Activated CD4-positive, alpha-beta T cell treated with anti-CD3 and anti-CD28 coated beads, Interleukin-2, amount 10 ng/mL, durations not matched to agents 7 days and 5 days (primary cell): ENCODE measurements at places on chromosomes 5 and 9. TPM values are rescaled to one million over a fixed set of nuclear protein-coding genes. Genes with fewer than 3 reads are reported as not detected.
A peak's percentile ranks its signal among the peaks of the same experiment; 100 is the strongest.

- no peak overlapping the region for H3K4me3 ChIP-seq
- no peak overlapping the region for H3K27ac ChIP-seq
- no peak for DNase-seq
- H3K36me3 ChIP-seq = peaks cover 49% of the 10 kb centered on the region
Observed at GRCh38 chr9:120568816-120569215, 11.2 kb downstream of the CDK5RAP2 start.

GRM6 gene
- total RNA-seq = not detected

DNA sequence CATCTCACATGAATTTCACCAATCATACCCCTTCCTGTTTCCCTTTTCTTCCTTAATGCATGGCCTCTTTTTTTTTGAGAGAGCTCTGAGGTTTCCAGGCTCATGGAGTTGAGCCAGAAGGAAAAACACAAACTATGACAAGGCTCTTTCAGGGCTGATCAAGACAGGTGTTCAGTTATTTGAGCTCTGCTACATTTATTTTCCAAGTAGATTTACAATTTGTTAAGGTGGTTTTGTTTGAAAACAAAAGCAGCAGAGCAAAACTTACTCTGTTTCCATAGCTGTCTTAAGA is 62.4 kb upstream of the IL7R start:
- H3K27me3 ChIP-seq = no peaks in the 10 kb centered on the region
- H3K27ac ChIP-seq = peak overlapping the region; percentile 87
- no peak for DNase-seq
- peaks cover 11% of the 10 kb centered on the region for H3K36me3 ChIP-seq
- peak overlapping the region; percentile 11 for H3K4me3 ChIP-seq

DNA sequence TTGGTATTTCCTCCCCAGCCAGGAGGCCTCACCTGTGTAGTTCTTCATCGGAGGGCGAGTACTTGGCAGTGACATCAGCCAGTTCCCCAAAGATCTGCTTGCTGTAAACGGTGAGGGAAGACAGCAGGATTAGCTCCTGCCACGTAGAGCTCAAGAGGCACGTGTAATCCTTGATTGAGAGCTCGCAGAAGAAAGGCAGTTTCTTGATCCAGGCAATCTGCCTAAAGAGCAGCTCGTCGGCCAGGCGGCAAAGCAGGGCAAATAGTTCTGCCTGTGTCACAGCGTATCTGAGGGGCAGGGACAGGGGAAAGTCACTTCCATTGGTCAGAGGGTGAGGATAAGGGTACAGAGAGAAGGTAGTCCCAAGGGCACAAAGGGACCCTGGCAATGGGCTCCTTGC is 28.6 kb upstream of the NR5A1 start:
- peaks cover 3% of the 10 kb centered on the region for H3K27me3 ChIP-seq
- no peak overlapping the region for H3K4me3 ChIP-seq
- no peak overlapping the region for H3K27ac ChIP-seq
- H3K36me3 ChIP-seq = no peaks in the 10 kb centered on the region

RNF183 gene
- total RNA-seq = not detected

ARL14EPL gene
- total RNA-seq = not detected

- H3K27me3 ChIP-seq = no peaks in the 10 kb centered on the region
- peak; percentile 83 for DNase-seq
- H3K36me3 ChIP-seq = peaks cover 23% of the 10 kb centered on the region
- H3K27ac ChIP-seq = peak overlapping the region; percentile 99
Observed at GRCh38 chr5:150411245-150411979, 1.3 kb downstream of the CD74 start.

GRCh38 chr5:156815988-156816599 is 34.0 kb upstream of the PPP1R2B start:
- peak; percentile 23 for DNase-seq
- H3K4me3 ChIP-seq = no peak overlapping the region
- no peak overlapping the region for H3K27ac ChIP-seq
- peaks cover 7% of the 10 kb centered on the region for H3K27me3 ChIP-seq

DNA sequence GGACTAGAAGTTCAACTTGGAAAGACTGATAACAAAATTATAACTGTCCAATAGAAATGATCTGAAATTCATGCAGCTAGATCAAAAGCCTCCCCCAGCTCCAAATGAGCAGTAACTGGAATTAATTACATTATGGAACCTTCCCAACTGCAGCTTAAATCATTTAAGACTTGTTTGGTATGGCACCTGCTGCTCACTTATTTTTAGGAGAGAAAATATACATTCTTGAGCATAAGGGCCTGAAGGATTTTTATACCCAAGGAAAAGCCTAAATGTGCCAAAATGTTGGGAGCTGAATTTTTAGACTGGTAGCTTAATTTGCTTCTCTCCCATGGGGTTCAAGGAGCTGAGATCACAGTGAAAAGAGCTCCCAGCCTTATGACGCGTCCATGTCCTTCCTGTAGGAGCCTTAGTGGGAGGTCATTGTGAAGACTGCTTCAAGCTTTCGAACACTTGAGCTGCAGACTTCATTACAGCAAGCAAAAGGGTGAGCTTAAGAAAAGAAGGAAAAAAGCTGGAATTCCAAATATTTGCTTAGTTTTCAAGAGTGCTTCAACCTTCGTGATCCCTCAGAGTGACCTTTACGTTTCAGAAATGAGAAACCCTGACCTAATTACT is 276.0 kb downstream of the DMAC1 start:
- no peak for DNase-seq
- no peaks in the 10 kb centered on the region for H3K4me1 ChIP-seq
- H3K27ac ChIP-seq = no peak overlapping the region
- peaks cover 18% of the 10 kb centered on the region for H3K27me3 ChIP-seq

DNA sequence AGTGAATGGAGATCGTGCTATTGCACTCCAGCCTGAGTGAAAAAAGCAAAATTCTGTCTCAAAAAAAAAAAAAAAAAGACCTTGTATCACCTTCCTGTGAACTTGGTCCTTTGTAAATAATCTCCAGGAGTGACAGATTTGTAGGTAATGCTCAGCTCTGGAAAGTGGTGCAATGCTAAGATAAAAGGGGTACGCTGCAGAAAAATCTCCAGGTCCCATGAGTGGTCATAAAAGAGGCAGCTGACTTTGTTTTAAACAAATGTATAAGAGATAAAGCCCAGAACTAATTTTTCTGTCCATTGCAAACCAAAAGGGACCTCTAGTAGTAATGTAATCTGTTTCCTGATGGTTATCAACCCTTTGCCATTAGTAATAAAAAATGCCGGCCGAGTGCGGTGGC is 33.7 kb downstream of the RNF44 start:
- peaks cover 62% of the 10 kb centered on the region for H3K36me3 ChIP-seq
- H3K4me1 ChIP-seq = no peaks in the 10 kb centered on the region
- no peak for DNase-seq
- no peak overlapping the region for H3K27ac ChIP-seq

DNA sequence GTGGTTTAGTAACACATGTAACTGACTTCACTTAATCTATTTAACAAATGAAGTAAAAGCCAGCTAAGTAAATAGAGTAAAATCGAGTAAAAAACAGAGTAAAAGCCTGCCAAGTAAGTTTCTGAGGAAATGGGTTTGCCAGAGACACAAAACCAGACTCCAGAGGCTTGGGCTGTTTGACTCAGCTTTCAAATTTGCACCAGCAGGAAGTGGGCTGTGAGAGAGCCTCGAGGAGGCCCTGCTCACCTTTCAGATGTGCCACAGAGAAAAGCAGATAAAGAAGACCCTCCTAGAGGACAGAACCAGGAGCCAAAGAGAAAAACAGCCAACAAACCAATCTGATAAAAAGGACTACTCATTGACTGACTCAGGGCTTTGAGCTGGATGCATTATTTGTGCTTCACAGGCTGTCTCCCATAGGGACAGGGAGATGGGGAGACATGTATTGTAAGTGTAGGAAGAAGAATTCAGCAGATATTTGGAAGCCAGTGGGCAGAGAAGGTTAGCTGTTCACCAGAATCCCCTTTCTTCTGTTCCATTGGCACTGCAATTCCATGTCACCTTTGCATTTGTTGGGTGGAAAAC is 14.4 kb upstream of the AMACR start:
- DNase-seq = peak; percentile 56
- peak overlapping the region; percentile 28 for H3K4me3 ChIP-seq
- H3K36me3 ChIP-seq = peaks cover 34% of the 10 kb centered on the region
- H3K27me3 ChIP-seq = no peaks in the 10 kb centered on the region

GRCh38 chr5:145554399-145554798 is 280.7 kb downstream of the PRELID2 start:
- H3K4me3 ChIP-seq = no peak overlapping the region
- H3K4me1 ChIP-seq = no peaks in the 10 kb centered on the region
- H3K27ac ChIP-seq = no peak overlapping the region
- no peak for DNase-seq

GCNT1 gene
- 4.6 TPM for total RNA-seq

- H3K27me3 ChIP-seq = no peaks in the 10 kb centered on the region
- H3K4me1 ChIP-seq = no peaks in the 10 kb centered on the region
- no peak overlapping the region for H3K4me3 ChIP-seq
- H3K27ac ChIP-seq = no peak overlapping the region
Observed at GRCh38 chr5:101608322-101608721, 687.8 kb downstream of the SLCO4C1 start.

ACSL6 gene
- total RNA-seq = 38.8 TPM

TAS2R1 gene
- not detected for total RNA-seq

CCDC180 gene
- total RNA-seq = 2.6 TPM

OTP gene
- total RNA-seq = not detected

DNA sequence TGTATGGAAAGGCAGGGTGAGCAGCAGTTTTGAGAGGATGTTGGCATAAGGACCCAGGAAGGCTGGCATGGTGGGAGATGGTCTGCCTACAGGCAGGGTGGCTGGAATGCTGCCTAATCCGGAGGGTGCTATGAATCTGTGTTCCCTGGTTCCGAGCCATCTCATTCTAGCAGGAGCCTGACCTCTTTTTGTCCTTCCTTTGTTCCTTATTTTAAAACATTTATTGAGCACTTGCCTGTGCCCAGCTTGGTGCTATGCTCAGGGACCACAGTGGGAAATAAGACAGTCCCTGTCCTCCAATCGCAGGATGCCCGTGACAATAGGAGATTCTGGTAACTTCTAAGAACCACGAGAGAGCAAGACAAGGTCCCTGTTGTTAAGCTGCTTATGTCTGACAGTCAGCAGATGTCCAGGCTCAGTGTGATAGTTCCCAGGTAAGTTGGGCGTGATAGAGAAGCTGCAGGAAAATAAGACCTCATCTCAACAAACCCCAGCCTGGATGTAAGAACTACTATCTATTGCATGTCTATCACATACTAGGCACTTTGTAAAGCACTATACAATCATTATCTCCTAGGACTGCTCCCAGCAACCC is 9.1 kb upstream of the ZBTB34 start:
- no peak overlapping the region for H3K4me3 ChIP-seq
- no peaks in the 10 kb centered on the region for H3K4me1 ChIP-seq
- DNase-seq = no peak
- H3K27ac ChIP-seq = no peak overlapping the region
- peaks cover 44% of the 10 kb centered on the region for H3K27me3 ChIP-seq

DNA sequence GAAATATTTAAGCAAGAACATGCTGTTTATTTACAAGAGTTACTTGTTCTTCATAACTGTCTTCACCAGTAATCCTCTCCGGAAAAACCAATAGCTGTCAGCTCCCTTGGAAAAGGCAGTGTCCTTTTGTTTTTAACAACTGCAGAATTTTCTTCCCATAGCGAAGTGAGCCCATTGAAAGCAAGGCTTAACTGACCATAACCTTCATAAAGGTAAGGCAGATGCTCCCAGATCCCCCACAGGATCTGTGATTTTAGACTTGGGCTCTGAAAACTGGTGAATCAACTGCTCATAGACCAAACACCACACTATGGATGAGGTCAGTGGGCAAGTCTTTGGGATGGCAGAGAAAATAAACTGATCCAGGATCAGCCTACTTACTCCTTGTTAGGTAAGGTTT is 155.0 kb downstream of the GLIS3 start:
- no peak overlapping the region for H3K27ac ChIP-seq
- no peak overlapping the region for H3K4me3 ChIP-seq
- DNase-seq = no peak
- no peaks in the 10 kb centered on the region for H3K4me1 ChIP-seq
- peaks cover 4% of the 10 kb centered on the region for H3K27me3 ChIP-seq
- H3K36me3 ChIP-seq = no peaks in the 10 kb centered on the region

DNA sequence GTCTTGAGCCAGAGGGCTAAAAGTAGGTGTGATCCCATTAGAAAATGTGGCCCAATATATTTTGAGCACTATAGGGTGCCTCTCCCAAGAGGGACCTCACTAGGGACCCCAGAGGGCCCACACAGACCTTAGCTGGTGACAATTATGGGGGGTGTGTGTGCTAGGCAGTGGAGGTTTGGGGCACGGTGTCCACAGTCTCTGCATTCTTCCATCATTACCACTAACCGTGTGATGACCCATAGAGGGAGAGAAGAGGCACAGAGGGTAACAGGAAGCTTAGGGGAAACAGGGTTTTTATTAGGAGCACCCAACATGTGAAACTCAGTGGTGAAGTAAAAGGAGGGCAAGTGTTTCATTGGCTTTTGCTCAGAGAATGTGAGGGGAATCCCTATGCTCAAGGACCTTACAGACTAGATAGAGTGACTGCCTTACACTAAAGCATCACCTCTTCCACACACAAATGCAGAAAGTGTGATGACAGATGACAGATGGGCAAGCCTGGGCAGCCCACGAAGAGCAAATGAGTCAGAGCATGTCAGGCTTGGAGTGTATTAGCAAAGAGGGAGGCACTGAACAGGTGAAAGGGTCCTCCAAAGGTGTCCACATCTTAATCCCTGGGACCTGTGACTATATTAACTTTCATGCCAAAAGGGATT is 2.5 kb upstream of the ACTL7A start:
- H3K4me1 ChIP-seq = peaks cover 3% of the 10 kb centered on the region
- no peaks in the 10 kb centered on the region for H3K36me3 ChIP-seq
- DNase-seq = no peak
- H3K4me3 ChIP-seq = no peak overlapping the region

ADAMTS13 gene
- total RNA-seq = 3.0 TPM

DNA sequence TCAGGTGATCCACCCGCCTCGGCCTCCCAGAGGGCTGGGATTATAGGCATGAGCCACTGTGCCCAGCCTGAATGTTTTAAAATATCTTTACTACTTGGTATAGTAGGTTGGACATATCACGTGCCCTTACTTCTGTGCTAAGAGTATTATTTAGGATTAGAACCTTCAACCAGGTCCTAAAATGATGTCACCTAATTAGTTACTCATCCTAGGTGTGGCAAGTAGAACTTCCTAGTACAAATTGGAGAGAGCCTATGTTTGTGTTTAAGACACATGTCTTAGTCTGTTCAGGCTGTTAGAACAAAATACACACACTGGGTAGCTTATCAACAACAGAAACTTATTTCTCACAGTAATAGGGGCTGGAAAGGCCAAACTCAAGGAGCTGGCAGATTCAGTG is 51.5 kb downstream of the ZFAND5 start:
- no peaks in the 10 kb centered on the region for H3K27me3 ChIP-seq
- DNase-seq = no peak
- H3K4me1 ChIP-seq = no peaks in the 10 kb centered on the region

DRD1 gene
- not detected for total RNA-seq

GRCh38 chr9:75027187-75028107 is 646 bp downstream of the CARNMT1 start:
- H3K27me3 ChIP-seq = no peaks in the 10 kb centered on the region
- peaks cover 11% of the 10 kb centered on the region for H3K36me3 ChIP-seq
- peak overlapping the region; percentile 98 for H3K4me3 ChIP-seq
- peak overlapping the region; percentile 97 for H3K27ac ChIP-seq
- H3K4me1 ChIP-seq = peaks cover 42% of the 10 kb centered on the region

- H3K27me3 ChIP-seq = no peaks in the 10 kb centered on the region
- H3K4me3 ChIP-seq = no peak overlapping the region
- no peak overlapping the region for H3K27ac ChIP-seq
Observed at GRCh38 chr5:158884827-158885518, 214.7 kb downstream of the EBF1 start.

GRCh38 chr5:62585751-62586150 is 7.1 kb downstream of the LRRC70 start:
- H3K27ac ChIP-seq = no peak overlapping the region
- peaks cover 12% of the 10 kb centered on the region for H3K36me3 ChIP-seq
- no peak overlapping the region for H3K4me3 ChIP-seq
- no peak for DNase-seq
